NCI-H1436 (cell line): ENCODE measurements at places on chromosomes 5 and 9.

DNA sequence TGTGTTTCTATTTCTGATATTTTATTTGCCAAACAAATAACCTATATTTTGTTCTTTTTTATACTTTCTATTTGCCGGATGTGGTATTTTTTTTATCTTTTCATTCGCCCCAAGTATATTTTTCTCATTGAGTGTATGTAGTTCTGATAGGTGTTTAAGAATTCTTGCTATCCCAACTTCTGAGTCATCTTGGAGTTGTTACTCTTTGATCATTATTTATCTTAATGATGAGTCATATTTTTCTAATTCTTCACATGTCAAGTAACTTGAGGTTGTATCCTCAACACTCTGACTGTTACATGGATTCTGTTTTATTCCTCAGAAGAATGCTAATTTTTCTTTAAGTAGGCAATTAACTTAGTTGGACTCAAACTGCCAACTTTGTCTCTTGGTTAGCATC lies 498.1 kb downstream of the TLE1 start:
- no peak for DNase-seq

DNA sequence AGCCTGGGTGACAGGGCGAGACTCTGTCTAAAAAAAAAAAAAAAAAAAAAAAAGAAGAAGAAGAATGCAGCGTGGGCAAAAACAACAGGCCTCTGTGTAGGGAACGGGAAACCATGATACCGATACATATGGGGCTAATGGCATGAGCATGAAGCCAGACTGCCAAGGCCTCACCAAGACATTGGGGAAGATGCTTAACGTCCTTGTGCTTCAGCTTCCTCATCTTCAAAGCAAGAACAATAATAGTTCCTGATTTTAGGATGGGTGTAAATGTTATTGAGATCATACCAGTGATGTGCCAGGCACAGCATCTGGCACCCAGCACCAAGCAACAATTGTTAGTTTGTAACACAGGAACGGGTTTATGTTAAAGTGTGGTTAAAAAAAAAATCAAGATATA lies 51.4 kb downstream of the NEURL1B start:
- DNase-seq, result no peak

DNA sequence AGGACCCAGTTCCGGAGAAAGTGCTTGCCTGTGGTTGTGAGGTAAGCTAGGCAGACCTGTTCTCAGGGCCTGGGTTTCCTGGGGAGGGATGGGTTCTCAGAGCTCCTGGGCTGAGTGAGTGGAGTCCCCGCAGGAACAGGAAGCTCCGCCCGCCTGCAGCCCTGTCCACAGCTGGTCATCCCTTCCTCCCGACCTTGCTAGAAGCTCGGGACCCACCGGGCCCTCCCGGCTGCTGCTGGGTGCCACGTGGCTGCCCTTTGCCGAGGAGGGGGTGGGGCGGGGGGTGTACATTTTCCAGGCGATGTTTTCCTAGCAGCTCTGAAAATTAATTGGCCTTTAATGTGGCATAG lies 198.1 kb downstream of the C9orf50 start:
- DNase-seq, result no peak

DNA sequence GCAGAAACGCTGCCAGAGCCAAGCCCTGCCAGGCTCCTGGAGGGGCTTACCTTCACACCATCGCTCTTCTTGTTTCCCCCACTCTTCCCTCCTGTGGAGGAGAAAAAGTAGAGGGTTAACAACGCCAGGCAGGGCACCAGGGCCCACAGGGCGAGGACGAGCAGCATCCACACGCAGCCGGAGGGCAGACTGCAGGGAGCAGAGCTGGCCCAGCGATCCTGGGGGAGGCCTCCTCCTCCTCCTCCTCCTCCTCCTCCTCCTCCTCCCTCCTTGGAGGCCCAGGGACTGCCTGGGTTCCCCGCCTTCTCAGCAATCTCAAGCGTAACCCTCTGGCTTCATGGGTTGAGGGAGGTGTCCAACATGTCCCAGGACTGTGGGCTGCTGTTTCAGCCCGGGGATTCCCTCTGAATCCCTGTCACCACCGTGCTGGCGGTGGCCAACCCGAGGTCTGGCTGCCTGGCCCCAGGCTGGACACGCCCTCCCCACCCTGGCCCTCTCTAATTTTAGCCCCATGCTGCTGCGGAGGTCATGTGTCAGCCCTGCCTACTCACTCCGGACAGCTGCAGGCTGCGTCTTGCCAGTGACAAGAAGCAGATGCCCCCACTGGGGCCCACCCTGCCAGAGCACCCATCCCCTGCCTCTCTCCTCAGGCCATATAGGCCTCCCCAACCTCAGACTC lies 44.3 kb downstream of the CAMK2A start:
- no peak for DNase-seq

- DNase-seq, result no peak
Observed at GRCh38 chr9:112301420-112301819, 32.0 kb downstream of the PTBP3 start.

DNA sequence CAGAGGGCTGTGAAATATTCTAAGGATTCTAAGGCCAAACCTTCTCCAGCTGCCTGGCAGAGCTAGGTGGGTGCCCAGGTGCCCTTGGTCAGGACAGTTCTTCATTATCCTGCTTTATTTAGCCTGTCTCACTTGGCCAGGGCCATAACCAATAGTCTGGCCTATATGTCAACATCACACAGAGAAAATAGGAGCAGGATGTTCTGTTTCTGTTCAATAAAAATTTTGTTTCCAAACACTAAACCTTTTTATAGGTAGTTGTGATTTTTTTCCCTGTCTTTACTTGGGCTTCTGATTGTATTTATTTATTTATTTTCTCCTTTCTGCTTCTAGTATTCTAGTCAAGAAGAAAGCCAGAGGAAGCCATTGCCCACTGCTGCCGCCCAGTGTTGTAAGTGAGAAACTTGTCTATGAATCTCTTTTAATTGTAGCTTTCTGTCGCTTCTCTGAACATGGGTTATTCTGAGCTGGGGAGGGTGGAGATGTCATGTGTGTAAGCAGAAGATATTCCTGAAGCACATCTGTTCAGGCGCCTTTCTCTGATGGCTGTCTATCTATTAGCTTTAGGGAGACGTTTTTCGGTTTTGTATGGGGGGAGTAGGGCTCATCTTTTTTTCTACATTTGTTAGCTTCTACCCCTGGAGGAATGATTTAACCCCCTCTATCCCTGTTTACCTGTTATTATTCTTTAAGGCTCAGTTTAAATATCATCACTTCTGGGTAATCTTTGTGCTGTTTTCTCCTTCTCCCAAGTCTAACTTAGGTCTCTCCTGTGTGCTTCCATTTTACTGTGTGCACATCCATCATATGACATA lies 97.1 kb downstream of the UNC13B start:
- DNase-seq, result peak; percentile 53

DNA sequence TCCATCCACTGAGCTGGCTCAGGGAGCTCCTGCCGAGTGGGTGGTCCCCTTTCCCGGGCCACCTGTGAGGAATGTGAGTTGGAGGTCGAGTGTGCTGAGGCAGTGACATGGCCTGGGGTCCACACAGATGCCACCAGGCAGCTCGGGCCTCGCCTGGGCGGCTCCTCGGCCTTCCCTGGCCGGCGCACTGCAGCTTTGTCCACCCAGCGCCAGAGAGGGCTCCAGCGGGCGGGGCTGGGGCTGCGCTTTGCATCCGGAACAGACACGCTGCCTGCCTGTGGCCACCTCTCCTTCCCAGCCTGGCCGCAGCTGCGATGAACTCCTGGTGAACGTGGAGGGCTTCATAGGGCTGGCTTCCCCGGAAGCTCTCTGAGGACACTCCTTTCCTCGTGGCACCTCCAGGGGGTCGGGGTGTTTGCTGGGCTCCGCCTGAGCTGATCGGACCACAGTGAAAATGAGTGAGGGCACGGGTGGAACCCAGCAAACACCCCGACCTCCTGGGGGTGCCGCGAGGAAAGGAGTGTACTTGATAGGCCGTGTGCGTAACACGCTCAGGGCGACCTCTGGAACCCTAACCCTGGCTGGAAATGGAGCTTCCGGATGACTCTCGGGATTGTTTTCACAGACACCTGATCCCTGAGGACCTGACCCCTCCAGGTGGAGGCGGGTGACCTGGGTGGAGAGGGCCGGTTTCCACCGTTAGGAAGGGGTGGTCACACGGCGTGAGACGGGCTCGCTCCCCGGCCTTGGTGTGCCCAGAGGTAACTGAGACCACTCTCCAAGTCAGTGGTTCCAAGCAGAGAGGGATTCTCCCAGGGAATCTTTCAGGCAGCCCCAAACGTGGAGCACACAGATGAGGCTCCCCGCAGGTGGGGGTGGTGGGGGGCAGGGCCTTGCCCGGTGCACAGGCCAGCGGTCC lies 31.8 kb upstream of the RXRA start:
- DNase-seq, result no peak

- no peak for DNase-seq
Observed at GRCh38 chr5:134131165-134131564, 16.7 kb downstream of the TCF7 start.

DNA sequence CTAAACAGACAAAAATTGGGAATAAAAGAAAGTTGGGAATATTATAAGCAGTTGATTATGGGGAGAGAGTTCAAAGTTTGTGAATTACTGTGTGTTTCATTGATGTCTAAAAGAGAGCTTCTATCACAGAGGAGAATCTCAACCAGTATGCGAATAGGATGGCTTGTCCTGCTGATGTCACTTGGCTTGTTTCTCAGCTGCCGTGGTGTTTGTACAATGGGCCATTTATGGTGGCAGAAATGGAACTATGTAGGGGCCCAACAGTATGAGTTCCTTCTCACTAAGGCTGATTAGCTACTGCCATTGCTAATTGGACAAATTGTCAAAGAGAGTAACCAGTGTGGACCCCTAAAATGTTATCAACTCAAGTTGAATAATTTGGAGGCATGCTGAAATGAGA lies 103.9 kb downstream of the ST8SIA4 start:
- DNase-seq, result no peak

GRCh38 chr9:118000581-118000980 lies 296.4 kb downstream of the TLR4 start:
- DNase-seq, result no peak

GRCh38 chr9:90815944-90816357 lies 14.3 kb downstream of the SYK start:
- no peak for DNase-seq

DNA sequence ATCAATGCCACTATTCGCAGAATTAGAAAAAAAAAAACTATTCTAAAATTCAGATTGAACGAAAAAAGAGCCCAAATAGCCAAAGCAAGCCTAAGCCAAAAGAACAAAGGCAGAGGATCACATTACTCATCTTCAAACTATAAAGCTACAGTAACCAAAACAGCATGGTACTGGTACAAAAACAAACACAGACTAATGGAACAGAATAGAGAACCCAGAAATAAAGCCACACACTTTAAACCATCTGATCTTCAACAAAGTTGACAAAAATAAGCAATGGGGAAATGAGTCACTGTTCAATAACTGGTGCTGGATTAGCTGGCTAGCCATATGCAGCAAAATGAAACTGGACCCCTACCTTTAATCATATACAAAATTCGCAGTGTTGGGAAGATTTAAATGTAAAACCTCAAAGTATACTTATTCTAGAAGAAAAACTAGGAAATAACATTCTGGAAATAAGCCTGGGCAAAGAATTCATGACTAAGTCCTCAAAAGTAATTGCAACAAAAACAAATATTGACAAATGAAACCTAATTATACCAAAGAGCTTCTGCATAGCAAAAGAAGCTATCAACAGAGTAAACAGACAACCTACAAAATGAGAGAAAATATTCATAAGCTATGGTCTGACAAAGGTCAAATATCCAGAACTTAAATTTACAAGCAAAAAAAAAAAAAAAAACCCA lies 153.7 kb downstream of the NDUFS4 start:
- no peak for DNase-seq

DNA sequence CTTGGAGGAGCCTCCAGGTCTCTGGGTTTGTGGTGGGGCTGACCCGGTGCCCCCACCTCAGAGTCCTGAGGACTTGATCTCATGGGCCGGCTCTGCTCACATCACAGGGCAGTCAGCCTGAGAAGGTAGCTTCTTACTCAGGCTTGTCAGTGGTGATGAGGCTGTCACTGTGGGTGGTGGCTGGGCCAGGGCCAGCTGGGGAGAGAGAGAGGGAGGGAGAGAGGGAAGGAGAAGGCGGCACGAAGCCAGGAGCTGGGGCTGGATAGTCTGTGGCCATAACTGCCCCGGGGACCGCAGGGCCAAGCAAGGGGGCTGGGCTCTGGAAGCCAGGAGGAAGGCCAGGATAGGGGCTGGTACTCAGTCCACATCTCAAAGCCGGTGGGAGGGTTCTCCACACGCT lies 6.5 kb downstream of the NTNG2 start:
- DNase-seq, result no peak

GRCh38 chr5:172160506-172160905 lies 27.5 kb downstream of the STK10 start:
- no peak for DNase-seq

GRCh38 chr9:112241491-112241890 lies 66.4 kb upstream of the SUSD1 start:
- no peak for DNase-seq

GRCh38 chr5:54616031-54616430 lies 98.5 kb downstream of the SNX18 start:
- no peak for DNase-seq

GRCh38 chr5:1059884-1060263 lies 51.3 kb downstream of the NKD2 start:
- no peak for DNase-seq

GRCh38 chr5:31408814-31409213 lies 123.1 kb downstream of the DROSHA start:
- DNase-seq, result no peak

DNA sequence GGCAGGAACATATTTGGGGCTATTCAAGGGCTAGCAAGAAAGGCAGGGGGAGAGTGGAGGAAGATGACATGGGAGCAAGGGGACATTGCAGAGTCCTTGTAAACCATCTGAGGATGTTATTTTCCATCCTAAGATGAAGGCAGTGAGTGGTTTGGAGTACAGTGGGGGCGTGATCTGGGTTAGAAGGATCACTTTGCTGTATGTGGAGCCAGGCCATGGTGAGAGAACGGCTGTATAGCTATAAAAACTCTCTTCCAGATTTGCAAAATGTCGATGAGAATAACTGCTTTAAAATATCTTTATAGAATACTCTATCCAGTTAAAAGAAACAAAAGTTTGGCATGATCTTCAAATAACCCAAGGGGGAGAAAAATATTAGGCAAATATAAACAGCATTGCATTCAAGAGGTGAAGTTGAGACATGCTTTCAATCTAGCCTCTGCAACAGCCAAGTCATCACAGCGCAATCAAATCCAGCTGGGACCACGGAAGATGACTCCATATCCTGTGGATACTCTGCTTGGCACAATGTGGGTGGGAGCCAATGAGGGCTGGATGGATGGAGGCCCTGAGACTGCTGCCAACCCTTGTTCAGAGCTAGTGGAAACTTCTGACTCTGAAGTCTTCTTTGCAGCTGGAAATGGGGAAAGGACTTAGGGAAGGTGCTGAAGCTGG lies 111.5 kb upstream of the BASP1 start:
- no peak for DNase-seq

- no peak for DNase-seq
Observed at GRCh38 chr9:93899609-93900435, 55.3 kb downstream of the BARX1 start.

GRCh38 chr9:73182928-73183327 lies 31.3 kb downstream of the ANXA1 start:
- DNase-seq, result no peak

DNA sequence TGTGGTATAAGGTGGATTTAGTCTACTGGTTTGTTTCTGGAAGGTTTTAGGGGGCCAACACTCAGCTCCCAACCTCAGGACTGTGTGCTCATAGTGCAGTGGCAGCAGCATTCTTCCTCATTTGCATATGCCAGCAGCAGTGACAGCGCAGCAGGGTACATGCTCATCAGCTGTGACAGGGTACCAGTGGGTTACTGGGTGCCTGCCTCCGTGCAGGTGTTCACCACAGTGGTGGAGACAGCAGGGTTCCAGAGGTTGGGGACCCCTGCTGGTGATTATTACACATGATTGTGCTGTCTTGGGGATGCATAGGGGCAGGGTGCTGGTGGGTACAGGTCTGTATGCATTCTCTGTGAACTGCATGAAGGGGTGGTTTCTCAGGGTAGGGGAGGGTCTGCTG lies 45.5 kb upstream of the IFNE start:
- no peak for DNase-seq
